ENCODE measurements at places on chromosomes 6 and 20.

DNA sequence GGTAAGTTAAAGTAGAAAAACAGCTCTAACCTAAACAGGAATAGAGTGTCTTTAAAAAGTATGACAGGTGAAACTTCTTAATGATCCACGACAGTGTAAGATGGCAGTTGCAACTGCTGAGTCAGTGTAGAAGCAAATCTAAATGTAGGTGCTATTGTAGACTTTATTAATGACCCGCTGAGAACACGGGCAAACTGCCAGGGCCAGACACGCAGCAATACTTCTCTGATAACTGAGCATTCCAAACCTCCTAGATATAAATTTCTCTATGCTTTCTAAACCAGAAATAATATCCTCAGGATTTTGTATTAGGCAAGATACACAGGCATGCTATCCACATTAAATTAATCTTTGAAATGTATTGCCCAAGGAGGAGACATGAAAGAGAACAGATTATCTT is 1076.4 kb downstream of the HACE1 start:
- no peak for DNase-seq

GRCh38 chr6:74606582-74607071 is 599.2 kb downstream of the COL12A1 start:
- no peak for DNase-seq

GRCh38 chr20:49697071-49697470 is 16.6 kb downstream of the B4GALT5 start:
- no peak for DNase-seq

DNA sequence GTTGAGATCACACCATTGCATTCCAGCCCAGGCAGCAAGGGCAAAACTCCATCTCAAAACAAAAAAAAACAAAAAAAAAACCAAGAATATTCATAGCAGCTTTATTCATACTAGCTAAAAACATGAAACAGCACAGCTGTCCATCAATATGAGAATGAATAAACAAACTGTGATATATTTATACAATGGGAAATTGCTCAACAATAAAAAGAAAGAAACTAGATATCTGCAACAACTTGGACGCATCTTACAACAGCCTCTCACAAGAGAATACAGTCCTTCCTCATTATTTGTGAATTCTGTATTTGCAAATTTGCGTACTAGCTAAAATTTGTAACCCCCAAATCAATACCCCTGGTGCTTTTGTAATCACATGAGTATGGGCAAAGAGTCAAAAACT is 28.2 kb upstream of the SPAG4 start:
- DNase-seq: no peak

DNA sequence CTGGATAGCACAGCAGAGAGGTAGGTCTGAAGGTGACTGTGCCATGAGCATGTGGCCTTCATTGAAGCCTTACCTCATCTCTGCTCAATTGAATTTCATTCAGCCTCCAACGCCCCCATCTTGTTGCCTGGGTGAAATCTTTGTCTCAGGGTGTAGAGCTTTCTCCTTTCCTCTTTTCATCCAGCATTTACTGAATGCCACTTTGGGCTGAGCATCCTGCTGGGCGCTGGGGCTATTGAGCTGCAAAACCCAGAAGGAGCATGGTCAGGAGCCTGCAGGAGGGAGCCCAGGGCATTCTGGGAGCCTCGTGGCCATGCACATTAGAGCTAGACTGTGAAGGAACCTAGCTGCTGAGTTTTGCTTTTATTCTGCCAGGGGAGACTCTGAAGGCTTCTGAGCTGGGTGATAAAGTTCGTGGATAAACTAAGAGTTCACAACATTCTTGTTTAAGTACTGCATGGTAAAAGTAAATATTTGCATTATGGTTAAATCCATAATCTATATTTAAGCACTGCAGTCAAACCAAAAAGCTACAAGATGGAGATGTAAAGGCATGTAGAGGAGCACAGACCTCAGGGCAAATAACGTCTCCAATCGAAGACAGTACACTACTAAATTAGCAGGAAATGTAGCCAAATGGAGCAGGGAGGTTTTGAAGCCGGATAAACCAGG is 13.2 kb upstream of the ASXL1 start:
- no peak for DNase-seq

DNA sequence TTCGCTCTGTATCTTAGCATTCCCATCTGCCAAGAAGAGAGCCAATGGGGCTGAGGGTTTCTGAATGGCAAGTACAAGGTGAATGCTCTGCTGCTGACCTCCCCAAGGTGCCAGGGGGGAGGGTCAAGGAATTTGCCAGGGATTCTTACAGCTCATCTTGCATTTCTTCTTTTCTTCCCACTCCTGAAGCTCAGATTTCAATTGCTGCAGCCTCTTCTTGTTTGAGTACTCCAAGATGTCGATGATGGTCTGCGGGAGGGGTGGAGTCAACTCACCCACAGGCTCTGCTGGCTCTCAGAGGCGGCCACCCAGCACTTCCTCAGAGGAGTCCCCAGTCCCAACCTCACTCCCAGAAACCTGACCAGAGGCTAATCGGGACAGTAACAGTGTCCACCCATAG is 12.4 kb downstream of the C20orf96 start:
- DNase-seq: no peak

DNA sequence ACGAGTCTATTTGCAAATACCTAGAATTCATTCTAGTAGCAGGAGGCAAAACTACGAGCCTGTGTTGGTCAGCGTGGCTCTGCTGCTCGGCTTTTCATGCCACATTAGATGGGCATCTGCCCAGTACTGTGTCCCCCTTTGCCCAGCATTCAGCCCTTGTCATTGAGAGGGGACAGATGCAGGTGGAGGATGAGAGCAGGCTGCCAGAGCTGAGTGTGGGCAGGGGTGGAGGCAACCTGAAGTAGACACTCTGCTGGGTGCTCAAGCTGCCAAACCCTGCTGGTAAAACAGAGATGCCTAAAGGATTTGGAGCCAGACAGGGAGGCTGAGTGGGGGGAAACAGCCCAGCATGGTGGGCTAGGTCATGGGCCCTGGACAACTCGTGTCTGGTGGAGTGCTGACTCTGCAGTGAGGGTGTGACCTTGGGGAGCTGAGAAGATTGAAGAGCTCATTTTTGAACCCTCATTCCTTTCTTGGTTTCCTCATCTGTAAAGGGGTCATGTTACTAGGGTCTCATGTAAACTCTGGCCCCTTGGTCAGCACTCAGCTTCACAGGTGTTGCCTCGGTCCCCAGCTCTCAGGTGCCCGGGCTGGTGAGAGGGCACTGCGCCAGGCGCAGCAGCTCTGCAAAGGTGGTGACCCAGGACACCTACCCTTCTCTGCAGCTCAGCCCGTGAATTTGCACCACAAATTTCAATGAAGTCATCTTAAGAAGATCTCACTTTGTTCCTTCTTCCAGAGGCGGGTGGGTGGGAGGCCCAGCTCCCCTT is 64.2 kb upstream of the BHLHE23 start:
- DNase-seq: no peak

- DNase-seq: no peak
Observed at GRCh38 chr20:48247961-48248360, 462.7 kb upstream of the SULF2 start.

DNA sequence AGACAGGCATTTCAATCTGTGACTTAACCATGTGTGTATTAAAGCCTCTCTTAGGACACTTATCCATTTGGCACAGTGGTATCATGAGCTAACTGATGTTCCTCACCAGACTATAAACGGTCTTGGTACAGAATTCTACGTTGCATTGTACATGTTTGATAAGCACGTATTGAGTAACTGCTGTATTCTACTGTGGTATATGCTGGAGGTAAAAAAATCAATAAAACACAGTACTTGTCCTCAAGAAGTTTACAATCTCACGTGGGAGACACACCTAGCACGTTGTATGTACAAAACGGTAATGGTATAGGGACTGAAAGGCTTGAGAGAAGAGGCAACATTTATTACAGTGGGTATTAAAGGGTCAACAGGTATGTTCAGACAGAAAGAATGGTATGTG is 33.2 kb upstream of the FAM83C start:
- DNase-seq: no peak

DNA sequence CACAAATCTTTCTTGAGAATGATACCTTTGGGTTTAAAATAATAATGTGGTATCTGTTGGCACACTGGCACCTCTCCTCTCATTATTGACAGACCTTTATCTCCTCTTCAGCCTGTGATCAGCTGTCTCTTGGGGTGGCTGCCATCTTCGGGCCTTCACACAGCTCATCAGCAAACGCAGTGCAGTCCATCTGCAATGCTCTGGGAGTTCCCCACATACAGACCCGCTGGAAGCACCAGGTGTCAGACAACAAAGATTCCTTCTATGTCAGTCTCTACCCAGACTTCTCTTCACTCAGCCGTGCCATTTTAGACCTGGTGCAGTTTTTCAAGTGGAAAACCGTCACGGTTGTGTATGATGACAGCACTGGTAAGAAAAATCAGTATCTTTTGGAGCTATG is 232.8 kb downstream of the GRIK2 start:
- DNase-seq: no peak

DNA sequence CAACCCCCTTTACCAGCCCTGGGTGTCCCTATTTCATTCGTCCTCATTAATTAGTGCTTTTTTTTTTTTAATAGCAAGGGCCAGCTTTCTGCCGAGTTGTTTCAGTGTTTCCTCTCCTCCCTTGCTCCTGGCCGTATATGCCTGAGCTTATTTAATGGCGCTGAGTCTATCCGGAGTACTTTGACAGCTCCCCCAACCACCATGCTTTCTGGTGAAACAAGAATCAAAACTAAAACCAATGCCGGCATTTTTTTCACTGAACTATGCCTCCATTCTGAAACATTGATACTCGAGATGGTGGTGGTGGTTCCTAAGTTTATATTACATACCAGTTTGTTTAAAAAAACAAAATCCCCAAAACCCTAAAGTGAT is 1.2 kb downstream of the DCBLD1 start:
- DNase-seq: no peak

DNA sequence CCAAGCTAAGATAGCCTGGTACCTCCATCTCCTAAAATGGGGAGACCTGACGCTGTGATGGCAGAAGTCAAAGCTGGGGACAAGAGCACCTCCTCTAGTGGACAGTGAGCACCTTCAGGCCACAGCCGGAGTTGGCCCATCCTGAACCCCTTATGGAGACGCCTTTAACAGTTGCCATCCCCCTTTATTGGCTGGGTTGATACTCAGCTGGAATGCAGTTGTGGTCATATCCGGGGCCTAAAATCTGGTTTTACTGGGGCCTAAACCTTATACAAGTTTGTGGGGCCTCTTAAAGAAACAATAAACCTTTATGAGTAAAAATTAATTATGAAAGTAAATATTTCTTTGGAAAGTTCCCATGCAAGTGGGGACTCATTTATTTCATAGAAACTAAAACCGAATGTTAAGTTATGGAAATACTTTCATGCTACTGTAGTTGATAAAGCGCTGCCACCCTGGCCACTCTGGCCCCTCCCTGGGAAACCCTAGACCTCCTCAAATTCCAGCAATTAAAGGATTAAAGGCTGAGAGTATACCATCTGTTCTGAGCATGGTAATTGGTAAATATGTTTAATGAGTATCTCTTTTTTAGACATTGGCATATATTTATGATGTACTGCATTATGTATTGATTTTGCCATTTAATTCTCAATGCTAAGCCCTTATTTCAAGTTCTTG is 95.1 kb upstream of the SASH1 start:
- DNase-seq: no peak

- DNase-seq: no peak
Observed at GRCh38 chr6:11404838-11405237, 132.7 kb upstream of the TMEM170B start.

- no peak for DNase-seq
Observed at GRCh38 chr6:138105880-138106664, 1.1 kb downstream of the PERP start.

GRCh38 chr6:8229915-8230756 is 127.8 kb upstream of the EEF1E1 start:
- DNase-seq: no peak

GRCh38 chr6:113364766-113365165 is 492.4 kb upstream of the MARCKS start:
- DNase-seq: no peak

DNA sequence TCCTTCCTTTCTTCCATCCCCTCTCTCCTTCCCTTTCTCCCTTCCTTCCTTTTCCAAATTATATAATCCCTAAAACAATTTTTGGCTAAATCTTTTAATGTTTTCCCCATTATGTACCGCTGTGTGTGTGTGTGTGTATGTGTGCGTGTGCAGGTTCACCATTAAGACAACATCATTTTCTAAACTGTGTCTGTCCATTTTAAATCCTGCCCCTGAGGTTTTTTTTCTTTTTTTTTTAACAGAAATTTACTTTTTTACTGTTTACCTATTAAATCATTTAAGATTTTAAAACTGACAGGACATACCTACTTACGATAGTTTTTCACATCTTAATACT is 366.3 kb upstream of the EPHA7 start:
- DNase-seq: no peak

- DNase-seq: no peak
Observed at GRCh38 chr6:15519681-15520080, 143.1 kb downstream of the DTNBP1 start.

- no peak for DNase-seq
Observed at GRCh38 chr20:20732641-20733040, 20.2 kb upstream of the RALGAPA2 start.

DNA sequence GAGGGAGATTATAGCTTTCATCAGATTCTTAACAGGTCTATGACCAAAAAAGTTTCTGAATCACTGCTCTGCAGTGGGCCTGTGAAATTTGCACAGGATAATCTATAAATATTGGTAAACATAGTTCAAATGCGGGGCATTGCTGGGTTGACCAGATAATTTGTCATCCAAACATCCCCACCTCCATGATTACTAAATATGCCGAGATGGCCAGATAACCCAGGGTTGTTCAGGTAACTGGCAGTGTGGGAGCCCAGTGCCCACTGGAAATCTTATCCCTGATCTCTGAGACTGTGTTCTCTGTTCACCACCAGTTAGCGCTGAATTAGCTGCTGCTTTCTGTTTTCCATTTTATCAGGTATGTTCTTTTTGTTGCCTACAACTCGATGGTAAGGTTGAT is 21.4 kb downstream of the PTK7 start:
- DNase-seq: no peak

DNA sequence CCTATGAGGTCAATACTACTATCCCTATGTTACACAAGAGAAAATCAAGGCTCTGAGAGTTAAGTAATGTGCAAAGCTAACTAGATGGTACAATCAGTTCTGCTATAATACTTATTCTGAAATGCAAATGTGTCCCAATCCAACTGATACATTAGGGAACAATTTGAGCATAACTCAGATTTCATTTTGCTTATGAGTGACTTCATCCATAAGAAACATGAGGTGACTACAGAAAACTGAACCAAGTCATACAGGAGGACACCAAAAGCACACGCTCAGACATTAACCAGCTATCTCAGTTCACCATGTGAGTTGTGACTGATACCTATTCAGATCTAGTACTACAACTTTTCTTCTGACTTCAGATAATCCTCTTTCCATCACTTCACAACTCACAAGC is 179.9 kb upstream of the RUNX2 start:
- no peak for DNase-seq

- no peak for DNase-seq
Observed at GRCh38 chr6:9606435-9607134, 808.3 kb downstream of the TFAP2A start.

DNA sequence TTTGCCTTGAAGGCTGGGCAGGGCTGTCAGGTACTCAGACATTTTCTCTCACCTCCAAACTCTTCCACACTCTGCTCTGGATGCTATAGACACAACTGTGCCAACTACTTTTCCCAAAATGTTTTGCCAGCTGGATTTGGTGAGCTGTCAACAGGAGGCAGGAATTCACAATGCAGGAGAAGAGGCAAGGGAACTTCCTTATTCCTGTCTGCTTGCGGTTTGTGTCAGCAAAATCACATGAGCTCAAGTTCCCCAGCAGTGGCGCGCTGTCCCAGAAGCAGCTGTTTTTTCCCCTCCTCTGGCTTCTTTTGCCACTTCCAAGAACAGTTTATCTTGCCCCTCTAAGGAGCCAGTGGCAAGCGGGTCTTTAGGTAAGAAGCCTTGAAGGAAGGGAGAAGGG is 608.2 kb downstream of the PRKN start:
- DNase-seq: no peak

GRCh38 chr6:89161326-89162046 is 15.6 kb downstream of the PM20D2 start:
- no peak for DNase-seq

All from stimulated activated CD8-positive, alpha-beta memory T cell treated with anti-CD3 and anti-CD28 coated beads, Interleukin-15, amount 100 ng/mL, for 1 hour (primary cell).